ENCODE measurements at places on chromosomes 3 and 15.

DNA sequence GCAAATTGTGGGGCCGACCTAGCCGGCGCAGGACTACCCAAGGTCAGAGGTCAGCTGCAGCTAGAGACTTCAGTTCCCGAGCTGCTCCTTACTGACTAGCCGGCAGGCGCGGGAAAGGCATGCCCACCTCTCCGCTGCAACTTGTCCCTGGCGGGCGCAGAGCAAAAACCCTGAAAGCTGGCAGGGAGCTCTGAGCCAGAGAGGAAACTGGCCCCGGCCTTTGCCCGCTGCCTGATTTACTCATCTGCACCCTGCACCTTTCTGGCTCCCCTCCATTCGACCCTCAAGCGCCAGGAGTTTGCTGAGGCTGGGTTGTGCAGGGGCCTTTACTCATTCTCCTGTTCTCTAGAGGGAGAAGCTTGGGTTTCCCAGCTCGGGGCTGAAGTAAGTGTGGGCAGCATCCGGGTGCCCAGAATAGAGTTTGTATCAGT lies 1.5 kb downstream of the ZIC4 start:
- no peak overlapping the region for H3K4me3 ChIP-seq
- no peak for DNase-seq
- no peaks in the 10 kb centered on the region for H3K4me1 ChIP-seq
- H3K27me3 ChIP-seq, result peaks cover 47% of the 10 kb centered on the region

DNA sequence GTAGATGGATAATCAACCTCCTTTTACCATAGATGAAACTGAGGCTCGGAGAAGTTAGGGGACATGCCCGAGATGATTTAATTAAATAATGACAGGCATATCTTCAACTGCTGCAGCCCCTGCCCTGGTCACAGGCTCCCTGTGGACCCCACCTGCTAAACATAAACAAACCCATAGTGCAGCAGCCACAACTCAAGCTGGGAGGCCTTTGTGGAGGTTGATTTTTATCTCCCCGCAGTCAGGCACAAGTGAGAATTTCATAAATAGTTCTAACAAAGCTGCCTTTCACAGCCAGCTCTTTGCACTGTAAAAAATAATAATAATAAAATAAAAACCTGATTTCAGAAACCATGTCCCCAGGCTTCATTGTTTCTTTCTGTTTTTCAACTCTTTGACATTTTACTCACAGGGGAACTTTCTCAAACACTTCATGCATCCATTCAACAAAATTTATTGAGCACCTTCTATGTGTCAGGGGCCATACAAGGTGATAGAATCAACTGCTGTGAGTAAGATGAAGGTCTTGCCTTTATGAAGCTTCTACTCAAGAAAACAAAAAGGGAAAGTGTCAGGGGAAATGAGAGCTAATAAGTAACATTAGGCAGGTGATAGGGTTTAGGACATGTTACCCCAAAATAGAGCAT lies 393.6 kb upstream of the PROK2 start:
- no peak overlapping the region for H3K4me3 ChIP-seq
- H3K4me1 ChIP-seq, result peaks cover 13% of the 10 kb centered on the region
- H3K27me3 ChIP-seq, result no peaks in the 10 kb centered on the region
- no peak overlapping the region for H3K27ac ChIP-seq

- no peak for DNase-seq
- H3K4me1 ChIP-seq, result no peaks in the 10 kb centered on the region
- H3K36me3 ChIP-seq, result no peaks in the 10 kb centered on the region
- no peak overlapping the region for H3K4me3 ChIP-seq
- no peak overlapping the region for H3K27ac ChIP-seq
Measured at GRCh38 chr15:69853544-69853951, 244.2 kb downstream of the TLE3 start.

DNA sequence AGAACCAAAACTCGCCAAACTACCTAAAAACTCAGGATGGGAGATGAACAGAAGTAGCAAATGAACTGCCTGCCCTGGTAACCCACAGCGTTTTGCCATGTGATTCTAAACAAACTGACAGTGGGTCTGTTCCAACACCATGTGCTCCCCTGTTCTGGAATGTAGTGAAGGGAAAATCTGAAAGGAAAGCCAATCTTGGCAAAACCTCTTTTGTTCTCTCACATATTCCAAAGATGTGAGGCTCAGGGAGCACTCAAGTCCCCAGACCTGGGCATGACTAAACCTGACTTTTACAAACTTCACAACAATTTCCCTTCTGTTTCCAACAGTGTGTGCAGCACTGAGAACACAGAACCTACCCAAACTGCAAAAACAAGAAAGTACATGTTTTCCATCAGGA lies 116.1 kb downstream of the IMPG2 start:
- no peak overlapping the region for H3K4me3 ChIP-seq
- H3K27ac ChIP-seq, result no peak overlapping the region
- no peaks in the 10 kb centered on the region for H3K36me3 ChIP-seq
- no peaks in the 10 kb centered on the region for H3K27me3 ChIP-seq

- no peaks in the 10 kb centered on the region for H3K36me3 ChIP-seq
- H3K4me3 ChIP-seq, result no peak overlapping the region
- no peak for DNase-seq
- H3K27ac ChIP-seq, result no peak overlapping the region
- H3K4me1 ChIP-seq, result no peaks in the 10 kb centered on the region
Measured at GRCh38 chr3:189369636-189370035, 197.9 kb downstream of the TPRG1 start.

GRCh38 chr15:35136321-35137189 lies 51.5 kb upstream of the NANOGP8 start:
- no peak for DNase-seq
- H3K27ac ChIP-seq, result no peak overlapping the region
- H3K27me3 ChIP-seq, result no peaks in the 10 kb centered on the region
- H3K36me3 ChIP-seq, result no peaks in the 10 kb centered on the region
- no peaks in the 10 kb centered on the region for H3K4me1 ChIP-seq
- no peak overlapping the region for H3K4me3 ChIP-seq

DNA sequence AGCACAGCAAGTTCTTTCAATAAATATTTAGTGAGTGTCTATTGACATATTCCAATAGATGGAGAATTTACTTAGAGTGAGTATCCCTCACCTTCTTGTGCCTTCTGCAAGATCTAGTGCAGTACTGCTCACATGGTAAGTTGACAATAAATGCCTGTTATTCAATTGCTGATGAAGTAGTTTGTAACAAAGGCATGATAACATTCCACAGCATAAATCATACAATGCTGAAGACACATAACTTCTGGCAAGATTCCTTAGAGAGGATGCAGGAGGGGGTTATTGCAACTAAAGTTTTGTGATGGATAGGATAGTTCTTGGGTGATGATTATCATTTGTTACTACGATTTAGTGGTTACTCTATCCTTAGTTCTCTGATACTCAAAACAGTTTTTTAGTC lies 112.2 kb upstream of the RBMS3 start:
- no peaks in the 10 kb centered on the region for H3K36me3 ChIP-seq
- no peaks in the 10 kb centered on the region for H3K27me3 ChIP-seq
- no peaks in the 10 kb centered on the region for H3K4me1 ChIP-seq
- no peak for DNase-seq

GRCh38 chr3:23876923-23877322 lies 39.9 kb downstream of the NKIRAS1 start:
- H3K36me3 ChIP-seq, result no peaks in the 10 kb centered on the region
- H3K27ac ChIP-seq, result no peak overlapping the region
- H3K4me1 ChIP-seq, result no peaks in the 10 kb centered on the region
- no peaks in the 10 kb centered on the region for H3K27me3 ChIP-seq
- no peak overlapping the region for H3K4me3 ChIP-seq

Data from Peyer's patch (tissue), 4 donors.